Anterior cingulate cortex (tissue), 58 donors: ENCODE measurements at places on chromosomes 3 and 15.

DNA sequence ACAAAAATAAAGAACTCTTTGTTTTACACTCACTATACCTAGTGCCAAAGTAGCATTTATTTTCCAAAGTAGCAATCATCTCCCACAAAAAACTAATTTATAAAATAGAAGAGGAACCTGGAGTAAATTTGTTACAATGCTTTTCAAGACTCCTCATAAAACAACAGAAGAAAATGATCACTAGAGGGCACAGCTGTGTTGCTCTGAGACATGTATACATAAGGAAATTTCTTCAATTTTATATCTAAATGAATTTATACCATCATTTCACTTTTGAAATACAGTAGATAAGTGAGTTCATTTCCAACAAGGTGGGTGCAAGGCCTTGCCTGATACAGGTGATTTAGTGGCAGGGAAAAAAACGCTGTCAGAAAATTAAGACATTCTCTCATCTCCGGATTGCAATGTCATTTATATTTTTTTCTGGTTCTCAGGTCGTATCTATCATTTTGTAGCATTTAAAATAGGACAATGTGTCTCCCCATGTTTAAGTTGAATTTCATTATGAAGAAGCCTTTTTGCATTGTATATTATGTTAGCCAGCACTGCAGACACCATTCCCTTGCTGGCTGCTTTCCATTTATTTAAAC, 25.3 kb upstream of the ARHGEF26 start:
- DNase-seq: no peak

DNA sequence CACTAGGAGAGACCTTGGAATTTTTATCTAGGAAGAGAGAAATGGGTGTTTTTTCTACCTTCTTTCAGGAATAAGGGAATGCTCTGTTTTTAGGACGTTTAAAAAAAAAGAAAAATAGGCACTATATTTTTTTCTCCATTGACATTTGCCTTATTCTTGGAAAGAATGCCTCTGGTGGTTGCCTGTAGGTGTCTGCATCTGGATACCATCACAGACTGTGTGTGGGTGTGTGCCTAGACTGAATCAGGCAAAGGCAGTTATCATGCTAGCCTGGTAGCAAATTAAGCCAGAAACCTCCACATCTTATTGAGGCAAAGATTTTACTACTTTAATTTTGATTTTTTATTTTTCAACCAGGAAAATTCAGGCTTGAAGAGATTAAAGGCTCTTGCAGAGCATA, 513.6 kb upstream of the KCNMB2 start:
- peak; percentile 3 for DNase-seq

DNA sequence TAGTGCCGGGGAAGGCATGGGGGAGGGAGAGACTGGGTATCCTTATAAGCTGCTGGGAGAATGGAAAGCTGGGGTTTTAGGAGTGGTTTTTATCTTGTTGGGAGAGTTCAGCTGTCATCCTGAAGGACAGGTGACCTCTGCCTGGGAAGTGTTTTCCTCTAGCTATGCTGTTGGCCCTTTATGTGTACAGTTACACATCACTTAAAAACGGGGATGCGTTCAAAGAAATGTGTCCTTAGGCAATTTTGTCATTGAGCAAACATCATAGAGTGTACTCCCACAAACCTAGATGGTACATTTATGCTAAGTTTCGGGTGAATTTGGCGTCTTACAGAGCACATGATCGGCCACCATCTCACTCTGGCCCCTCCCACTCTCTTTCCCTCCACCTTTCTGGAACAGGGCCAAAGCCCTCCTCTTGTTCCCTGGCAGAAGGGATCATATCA, 164.3 kb upstream of the NUDT16 start:
- no peak for DNase-seq

- DNase-seq: no peak
Observed at GRCh38 chr3:19711160-19711782, 222.7 kb downstream of the EFHB start.

- no peak for DNase-seq
Observed at GRCh38 chr15:81069909-81070308, 64.2 kb upstream of the CFAP161 start.

- no peak for DNase-seq
Observed at GRCh38 chr3:61580982-61581643, 19.7 kb downstream of the PTPRG start.

GRCh38 chr15:70151003-70151402, 53.3 kb upstream of the TLE3 start:
- DNase-seq: no peak

DNA sequence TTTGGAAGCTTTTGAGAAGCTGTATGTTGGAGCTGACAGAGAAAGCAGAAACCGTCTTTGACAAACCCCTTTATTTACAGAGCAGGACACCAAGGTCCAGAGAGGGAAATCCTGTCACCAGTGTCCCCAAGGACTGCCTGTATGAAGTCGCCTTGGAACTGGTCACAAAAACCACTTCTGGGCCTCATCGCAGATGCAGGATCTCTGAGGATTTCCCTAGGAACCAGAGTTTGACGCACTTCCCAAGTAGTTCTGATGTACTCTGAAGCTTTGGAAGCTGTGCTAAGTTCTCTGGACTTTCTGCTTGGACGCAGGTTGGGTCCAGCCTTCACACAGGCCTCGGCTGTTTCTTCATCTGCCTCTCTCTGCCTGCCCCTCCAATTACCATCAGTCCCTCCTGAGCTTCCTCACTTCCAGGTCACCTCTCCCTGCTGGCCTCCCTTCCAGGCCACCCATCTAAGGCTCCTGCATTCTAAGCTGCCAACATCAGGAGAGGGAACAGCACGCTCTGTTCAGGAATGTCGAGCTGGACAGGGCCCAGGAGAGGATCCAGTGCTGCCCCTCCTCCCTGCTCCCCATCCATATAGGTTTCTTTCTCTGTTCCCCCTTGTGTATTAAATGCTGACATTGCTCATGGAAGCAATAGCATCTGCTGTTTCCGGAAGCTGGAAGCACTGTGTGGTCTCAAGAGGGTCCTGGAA, 270.8 kb downstream of the OPA1 start:
- no peak for DNase-seq

DNA sequence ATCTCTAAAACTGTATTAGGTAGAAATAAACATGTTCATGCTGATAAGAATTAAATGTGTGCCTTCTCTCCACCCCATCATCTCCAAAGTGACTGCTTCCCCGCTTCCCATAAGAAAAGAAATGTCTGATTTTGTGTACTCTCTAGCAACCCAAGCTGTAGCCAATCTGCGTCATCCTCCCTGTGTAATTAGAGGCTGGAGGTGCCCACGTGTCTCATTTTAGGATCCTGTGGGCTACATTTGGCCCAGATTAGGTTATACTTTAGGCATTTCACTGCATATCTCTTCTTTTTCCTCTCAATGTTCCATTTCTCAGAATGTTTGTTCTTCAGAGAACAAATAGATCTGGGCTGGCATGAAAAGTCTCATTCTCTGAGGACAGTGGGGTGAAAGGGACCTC, 19.3 kb upstream of the ZNF148 start:
- DNase-seq: no peak

- no peak for DNase-seq
Observed at GRCh38 chr3:175325440-175325839, 466.3 kb downstream of the NAALADL2 start.

- DNase-seq: no peak
Observed at GRCh38 chr3:14803981-14804834, 14.6 kb upstream of the FGD5 start.

GRCh38 chr3:194271460-194272035, 79.6 kb downstream of the CPN2 start:
- no peak for DNase-seq

DNA sequence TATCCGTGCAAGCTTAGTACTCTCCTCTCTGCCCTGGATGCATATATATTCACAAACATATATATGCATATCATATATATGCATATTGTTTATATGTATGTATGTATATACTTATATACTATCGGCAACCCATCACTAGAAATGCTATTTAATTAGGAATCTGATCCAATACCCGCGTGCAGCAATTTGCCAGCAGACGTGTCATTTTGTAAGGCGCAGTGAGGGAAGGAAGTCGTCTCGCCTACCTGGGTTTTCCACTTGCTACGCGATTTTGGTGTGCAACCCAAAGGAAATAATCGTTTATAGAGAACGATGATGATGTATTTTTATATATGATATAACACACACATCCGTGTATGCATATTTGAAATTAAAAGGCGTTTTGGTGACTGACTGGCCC, 5.6 kb upstream of the FEZF2 start:
- no peak for DNase-seq

DNA sequence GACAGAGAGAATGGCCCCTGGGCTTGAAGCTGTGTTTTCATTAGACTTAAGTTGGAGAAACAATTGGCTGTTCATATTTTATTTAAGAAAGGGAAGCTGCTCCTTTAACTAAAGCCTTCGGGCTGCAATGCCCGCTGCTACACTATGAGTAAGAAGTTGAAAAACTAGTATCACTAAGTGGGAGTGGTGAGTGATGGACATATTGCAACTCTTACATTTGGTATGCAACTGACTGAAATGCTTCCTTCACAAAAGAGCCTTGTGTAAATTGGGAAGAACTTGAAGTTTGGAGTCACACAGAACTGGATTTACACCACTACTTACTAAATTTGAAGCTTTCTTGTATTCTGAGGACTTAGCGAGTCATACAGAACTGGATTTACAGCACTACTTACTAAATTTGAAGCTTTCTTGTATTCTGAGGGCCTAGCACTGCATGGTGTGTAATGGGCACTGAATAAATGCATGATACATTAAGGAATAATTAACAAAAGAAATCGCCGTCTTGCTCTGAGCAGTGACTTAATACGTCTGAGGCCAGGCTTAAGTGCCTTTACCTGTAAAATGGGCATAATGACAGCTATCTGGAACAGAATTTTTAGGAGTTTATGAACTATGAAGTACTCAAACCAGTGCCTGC, 149.5 kb downstream of the RYR3 start:
- DNase-seq: no peak

GRCh38 chr15:52709187-52709981, 30.2 kb upstream of the ATOSA start:
- DNase-seq: no peak

DNA sequence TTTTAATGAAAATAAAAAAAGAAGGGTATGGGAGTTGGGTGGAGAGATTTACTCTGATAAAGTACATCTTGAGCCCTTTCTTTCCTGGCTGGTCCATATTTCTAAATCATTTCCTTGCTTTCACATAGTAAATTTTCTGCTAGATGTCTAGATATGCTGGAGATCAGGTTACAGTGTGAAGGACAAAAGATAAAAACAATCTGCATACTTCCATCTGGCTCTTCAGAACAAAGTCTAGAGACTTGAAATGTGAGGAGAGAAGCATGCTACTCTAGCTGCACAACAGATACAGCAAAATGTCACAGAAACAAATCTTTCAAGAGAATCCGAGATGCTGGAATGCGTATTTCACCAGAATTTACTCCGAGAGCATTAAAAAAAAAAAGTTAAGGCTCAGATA, 42.2 kb downstream of the FOXP1 start:
- DNase-seq: no peak

GRCh38 chr15:28786521-28786920, 61.9 kb downstream of the GOLGA6L7 start:
- no peak for DNase-seq

GRCh38 chr3:44678480-44679116, 30.1 kb downstream of the ZNF35 start:
- no peak for DNase-seq

- no peak for DNase-seq
Observed at GRCh38 chr15:65068403-65068788, 605 bp upstream of the RASL12 start.

- DNase-seq: no peak
Observed at GRCh38 chr3:126713199-126713598, 9.2 kb downstream of the CHCHD6 start.

DNA sequence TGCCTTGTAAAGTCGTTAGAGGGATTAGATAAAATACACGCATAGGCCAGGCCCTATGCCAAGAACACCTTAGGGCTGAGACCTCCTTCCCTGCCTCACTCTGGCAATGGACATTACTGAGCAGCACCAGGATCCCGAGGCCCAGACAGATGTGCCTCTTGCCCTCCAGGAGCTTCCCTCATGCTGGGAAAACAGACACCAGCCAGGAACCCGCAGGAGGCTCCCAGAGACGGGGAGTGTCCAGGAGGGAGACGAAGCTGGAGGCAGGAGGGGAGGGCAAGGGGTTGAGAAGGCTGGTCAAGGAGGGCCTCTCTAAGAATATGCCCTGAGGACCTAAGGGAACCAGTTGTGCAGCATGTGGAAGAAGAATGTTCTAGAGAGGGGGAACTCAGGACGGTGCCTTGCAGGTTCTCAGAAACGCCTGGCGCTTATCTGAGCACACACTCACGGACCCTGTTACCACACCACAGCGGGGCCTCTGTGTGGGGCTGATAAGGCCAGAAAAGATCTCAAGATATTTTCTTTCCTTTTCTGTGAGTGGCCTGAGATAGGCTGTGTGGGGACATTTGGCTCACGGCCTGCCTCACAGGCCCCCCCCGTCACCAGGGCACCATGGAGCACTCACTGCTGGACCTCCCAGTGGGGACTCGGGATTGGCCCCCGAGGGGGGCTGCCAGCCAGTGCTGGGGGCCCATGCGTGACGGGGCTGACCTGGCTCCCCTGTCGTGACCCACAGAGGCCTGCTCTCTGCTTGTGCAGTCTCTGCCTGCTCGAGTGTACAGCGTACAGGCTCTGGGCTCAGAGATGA, 22.0 kb upstream of the CYP11A1 start:
- DNase-seq: no peak

DNA sequence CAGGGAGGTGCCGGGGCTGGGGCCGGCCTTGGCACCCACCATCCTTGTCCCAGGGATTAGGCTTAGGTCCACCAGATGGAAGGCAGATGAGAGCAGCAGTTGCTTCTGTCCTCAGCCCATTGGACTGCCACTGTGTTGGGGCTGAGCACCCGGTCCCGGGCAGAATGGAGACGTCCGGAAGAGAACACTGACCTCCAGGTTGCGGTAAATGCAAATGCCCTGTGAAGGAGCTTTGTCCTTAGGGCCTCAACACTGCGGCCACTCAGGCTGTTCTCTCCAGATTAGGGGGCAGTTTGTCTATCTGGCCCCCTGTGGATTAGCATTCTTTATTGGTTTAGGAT, at the start of gene SERINC4:
SERINC4 (minus strand) TSS at position 276 of the 341 bp plus-strand sequence; CDS start at position 42, 234 bp downstream.
- DNase-seq: no peak

- no peak for DNase-seq
Observed at GRCh38 chr3:57951066-57951882, 56.9 kb upstream of the FLNB start.

- DNase-seq: no peak
Observed at GRCh38 chr3:128362026-128362965, 104.4 kb downstream of the DNAJB8 start.

DNA sequence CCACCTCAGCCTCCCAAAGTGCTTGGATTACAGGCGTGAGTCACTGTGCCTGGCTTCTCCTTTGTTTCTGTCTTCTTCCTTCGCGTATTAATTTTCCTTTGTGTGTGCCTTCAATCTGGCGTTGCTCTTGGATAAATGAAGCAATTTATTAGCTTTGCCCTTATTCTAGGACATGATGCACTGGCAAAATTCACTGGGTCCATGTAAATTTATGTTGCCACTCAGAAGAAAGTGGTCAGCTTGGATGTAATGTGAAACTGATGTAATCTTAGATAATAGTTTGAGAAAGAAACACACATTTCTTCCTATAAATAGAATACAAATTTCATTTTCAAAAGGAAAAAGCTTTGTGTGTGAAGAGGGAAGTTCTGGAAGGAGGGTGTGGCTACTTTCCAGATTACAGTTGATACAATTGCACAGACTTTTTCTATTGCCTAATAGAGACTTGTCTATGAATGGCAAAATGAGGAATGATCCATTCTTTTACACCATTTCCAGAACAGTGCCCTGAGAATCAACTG, 23.3 kb upstream of the ATP1B3 start:
- DNase-seq: no peak

- DNase-seq: no peak
Observed at GRCh38 chr3:144652573-144652972, 681.0 kb downstream of the DIPK2A start.

GRCh38 chr3:194206320-194206719, 70.4 kb downstream of the HES1 start:
- DNase-seq: no peak
